ENCODE measurements at places on chromosomes 6 and 20.

- DNase-seq: no peak
Observed at GRCh38 chr6:131213501-131213990, 78.3 kb downstream of the AKAP7 start.

DNA sequence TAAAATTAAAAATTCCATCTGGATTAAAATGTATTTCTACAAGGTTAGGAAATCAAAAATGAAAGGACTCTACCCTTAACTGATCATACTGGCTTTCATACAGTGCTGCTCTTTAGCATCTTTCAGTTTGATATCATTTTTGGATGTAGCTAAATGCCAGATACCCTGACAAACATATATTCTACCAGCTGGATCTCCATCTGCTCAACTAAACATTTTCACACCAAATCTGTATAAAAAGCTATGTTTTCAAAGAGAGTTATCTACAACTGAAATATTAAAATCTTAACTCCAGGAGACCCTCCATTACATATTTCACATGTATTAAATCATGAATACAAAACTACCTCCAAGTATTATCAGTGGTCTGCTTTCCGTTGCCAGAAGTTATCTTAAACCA, 95.7 kb downstream of the EPHA7 start:
- DNase-seq: no peak

GRCh38 chr6:135280375-135281136, 99.4 kb downstream of the MYB start:
- DNase-seq: no peak

DNA sequence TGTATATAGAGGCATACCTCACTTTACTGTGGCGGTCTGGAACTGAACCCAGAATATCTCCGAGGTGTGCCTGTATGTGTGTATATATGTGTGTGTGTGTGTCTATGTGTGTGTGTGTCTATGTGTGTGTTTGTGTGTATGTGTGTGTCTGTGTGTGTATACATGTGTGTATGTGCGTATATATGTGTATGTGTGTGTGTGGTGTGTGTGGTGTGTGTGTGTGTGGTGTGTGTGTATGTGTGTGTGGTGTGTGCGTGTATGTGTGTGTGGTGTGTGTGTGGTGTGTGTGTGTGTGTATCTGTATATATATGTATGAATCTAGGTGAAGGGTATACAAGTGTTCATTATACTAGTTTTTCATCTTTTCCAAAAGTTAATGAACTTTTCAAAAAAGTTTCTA, 4.2 kb upstream of the NPEPL1 start:
- no peak for DNase-seq

DNA sequence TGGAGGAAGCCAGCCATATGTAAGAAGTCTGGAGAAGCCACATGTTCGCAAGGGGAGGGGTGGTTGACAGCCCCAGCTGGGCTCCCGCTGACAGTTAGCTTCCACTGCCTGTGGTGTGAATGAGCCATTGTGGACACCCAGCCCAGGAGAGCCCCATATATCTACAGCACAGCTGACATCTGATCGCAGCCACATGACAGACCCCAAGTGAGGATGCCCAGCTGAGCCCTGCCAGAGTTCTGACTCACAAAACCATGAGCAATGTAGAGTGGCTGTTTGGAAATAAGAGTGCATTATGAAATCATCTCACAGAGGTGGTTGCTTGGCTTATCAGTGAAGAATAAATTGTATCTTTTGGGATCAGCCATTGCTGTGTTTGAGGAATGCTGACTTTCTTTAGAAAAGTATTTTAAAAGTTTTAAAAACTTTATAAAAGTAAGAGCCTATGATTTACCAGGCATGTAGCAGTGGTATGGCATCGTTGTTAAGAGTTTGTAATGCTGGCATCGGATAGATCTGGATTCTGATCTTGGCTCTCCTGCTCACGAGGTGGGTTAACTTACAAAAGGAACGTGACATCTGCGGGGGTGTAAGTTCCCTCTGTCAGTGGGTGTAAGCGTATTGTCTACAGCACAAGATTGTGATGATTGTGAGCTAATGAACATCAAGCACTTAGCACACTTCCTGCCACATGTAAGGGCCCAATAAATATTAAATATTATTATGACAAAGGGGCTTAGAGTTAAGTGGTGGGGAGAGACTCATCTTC, 24.1 kb downstream of the CFAP61 start:
- DNase-seq: no peak

GRCh38 chr20:9507544-9508239, 6.7 kb upstream of the LAMP5 start:
- no peak for DNase-seq

DNA sequence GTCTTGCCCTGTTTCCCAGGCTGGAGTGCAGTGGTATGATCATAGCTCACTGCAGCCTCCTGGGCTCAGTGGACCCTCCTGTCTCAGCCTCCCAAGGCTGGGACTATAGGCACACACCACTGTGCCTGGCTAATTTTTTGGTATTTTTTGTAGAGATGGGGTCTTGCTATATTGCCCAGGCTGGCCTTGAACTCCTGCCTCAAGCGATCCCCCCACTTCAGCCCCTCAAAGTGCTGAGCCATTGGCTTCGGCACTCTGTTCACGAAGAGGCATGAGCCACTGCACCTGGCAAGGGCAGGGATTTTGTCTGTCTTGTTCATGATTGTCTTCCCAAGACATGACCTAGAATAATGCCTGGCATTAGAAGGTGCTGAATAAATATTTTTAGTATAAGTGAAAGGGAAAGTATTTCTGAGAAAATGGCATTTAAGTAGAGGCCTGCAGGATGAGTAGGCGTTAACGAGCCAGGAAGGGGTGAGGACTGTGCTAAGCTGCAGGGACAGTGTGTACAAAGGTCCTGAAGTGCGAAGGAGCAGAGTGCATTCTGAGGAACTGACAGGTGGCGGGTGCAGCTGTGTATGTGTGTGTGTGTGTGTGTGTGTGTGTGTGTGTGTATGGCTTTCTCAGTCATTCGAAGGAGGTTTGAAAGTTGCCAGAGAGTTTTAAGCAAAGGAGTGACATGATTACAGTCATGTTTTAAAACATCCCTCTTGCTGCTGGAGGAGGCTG, 43.0 kb downstream of the VEGFA start:
- DNase-seq: no peak

GRCh38 chr6:30152016-30152673, 8.9 kb downstream of the TRIM10 start:
- DNase-seq: no peak

GRCh38 chr6:163384510-163384909, 30.0 kb upstream of the QKI start:
- no peak for DNase-seq

DNA sequence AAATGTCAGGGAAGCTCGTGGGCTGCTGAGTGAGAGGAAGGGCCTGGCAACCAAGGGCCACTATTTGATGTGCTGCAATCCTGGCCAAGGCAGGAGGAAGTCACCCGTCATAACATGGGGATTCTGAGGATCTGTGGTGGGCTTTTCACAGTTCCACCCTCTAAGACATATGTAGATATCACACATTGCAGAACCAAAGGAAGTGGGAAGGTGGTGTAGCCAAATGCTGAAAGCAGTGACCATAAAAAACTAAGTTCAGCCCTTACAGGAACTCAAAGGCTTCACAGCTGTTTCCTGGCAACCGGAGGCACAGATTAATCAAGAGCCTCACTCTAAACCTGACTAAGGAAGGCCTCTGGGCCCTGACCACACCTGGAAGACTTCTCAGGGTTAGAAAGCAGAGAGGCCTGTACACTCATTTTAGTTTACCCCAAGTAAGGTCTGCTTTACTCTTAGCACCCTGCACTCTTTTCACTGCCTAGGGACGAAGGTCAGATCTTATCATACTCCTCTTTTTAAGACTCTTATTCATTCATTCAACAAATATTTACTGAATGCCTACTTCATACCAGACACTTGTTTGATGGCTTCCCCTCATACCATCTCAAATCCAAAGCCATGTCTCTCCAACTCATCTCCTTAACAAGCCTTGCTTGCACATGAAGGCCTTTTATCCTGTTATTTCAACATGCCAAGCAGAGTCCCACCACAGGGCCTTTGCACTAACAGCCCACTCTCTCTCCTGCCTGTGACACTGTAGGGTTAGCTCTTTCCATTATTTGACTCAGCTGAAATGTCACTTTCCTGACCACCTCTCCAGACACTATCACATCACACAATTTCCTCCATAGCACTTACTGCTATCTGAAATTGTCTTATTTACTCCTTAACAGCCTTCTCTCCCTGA, 2.6 kb downstream of the UBE2V1 start:
- DNase-seq: no peak

- DNase-seq: no peak
Observed at GRCh38 chr20:33783818-33784217, 27.3 kb upstream of the CHMP4B start.

DNA sequence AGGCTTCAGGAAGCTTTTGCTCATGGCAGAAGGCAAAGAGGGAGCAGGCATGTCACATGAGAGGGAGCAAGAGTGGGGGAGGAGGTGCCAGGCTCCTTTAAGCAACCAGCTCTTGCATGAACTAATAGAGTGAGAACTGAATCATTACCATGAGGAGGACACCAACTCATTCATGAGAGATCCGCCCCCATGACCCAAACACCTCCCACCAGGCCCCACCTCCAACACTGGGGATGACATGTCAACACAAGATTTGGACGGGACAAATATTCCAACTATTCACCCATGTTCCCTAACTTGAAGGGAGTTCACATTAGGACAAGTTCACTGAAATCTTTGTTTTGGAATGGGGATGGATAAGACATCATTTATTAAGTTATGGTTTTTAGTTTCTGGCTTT, 155.2 kb upstream of the ESR1 start:
- DNase-seq: no peak

DNA sequence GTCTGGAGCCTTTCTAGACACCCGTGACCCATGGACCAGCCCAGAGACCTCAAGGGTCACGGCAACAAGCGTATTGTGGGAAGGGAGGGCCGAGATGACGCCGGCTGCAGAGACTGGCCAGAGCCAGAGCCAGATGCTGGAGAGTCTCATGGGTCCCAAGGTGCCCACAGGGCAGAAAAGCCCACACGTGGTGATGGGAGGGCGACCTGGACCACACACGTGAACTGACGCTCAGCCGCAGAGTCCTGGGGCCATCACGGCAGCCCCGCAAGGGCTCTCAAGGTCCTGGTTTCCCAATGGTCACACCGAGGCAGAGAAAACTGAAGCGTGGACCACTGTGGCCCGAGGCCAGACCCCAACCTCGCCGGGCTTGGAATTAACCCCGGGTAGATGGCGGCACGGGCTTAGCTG, 92.6 kb downstream of the YTHDF1 start:
- no peak for DNase-seq

GRCh38 chr6:2127484-2127911, 117.9 kb downstream of the GMDS start:
- DNase-seq: no peak

- DNase-seq: no peak
Observed at GRCh38 chr6:26065952-26066380, 21.3 kb upstream of the HFE start.

- no peak for DNase-seq
Observed at GRCh38 chr6:47371139-47371869, 61.6 kb upstream of the TNFRSF21 start.

GRCh38 chr6:48961781-48962415, 501.2 kb downstream of the MMUT start:
- no peak for DNase-seq
